ENCODE measurements at places on chromosomes 6 and 20.

DNA sequence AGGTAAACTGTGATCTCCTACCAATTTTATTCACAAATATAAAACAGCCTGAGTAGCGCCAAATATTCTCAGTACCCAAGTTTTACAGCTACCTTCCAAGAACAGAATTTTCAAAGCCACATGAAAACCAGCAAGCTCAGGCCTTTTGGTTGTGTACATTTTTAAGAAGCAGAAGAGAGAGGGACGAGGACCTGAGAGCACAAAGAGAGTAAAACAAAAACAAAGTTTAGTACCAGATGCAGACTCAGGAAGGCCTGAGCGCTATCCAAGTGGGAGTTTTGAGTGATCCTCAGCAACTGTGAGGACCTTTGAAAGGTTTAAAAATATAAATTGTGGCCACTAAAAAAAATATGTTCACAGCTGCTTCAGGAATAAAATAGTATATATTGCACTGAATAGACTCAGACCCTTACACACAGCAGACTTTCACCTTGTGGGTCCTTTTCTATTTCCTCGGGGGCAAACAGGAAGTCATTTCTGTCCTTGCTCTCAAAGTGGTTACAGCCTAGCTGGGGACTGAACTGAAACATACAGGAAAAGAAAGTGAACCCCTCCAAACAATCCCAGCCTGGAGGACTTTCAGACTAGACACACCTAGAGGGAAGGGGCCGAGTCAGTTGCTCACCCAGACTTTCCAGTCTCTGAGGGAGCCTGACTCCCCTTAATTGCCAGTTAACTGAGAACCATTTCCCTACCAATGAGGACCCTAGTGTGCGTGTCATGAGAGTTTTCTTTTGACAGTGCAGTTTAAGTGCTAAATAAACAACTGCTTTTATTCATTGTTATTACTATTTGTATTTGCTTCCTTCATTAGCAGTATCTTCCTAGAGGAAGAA, 48.5 kb upstream of the NT5E start:
- peak; percentile 56 for DNase-seq

DNA sequence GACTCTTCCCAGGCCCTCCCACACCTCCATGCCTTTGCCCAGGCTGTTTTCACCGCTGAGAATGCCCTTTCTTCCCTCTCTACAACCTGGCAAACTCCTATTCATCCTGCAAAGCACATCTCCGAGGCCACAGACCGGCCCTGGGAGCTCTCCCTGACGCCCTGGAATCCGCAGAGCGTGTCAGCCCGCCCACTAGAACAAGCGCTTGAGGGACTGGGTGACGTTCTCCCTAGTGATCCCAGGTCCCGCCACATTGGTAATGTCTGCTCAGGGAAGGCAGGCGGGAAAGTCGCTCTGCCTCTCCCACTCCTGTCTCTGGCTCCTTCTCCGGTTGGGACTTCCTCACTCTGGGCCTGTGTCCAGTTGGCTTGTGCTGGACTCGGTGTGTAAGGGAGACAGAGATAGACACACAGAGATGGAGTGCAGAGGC, 61.6 kb downstream of the SRC start:
- DNase-seq = peak; percentile 10

DNA sequence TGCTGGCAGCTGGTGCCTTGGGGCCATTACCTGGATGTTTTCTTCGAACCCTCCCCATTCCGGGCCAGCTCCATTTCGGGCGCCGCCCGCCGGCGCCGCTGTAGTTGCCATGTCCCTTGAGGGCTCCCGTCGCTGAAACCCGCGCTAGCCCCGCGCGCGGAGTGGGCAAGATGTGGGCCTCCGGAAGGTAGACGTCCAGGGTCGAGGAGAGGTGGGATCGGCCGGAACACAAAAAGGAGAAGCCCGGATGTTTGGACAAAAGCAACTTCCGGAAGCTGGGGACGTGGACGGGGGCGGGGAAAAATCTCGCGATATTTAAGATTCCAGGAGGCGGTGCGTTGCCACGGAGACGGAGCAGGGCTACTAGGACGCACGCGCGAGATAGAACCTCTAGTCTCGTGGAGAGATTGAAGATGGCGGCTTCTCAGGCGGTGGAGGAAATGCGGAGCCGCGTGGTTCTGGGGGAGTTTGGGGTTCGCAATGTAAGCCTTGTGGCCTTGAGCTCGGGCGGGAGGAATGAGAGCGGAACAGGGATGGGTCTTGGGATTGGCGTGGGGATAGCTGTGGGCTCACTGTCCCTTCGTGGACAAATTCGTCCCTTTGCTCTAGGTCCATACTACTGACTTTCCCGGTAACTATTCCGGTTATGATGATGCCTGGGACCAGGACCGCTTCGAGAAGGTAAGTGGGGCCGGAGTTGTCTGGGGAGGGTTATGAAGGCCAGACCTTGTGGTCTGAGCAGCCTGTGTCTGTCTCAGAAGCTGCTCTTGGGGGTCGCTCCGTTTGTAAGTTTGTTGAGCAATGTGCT, at the start of the genes POLR1C and YIPF3:
Gene POLR1C (plus strand): TSS at position 393 of the 808 bp plus-strand sequence. CDS start 21 bp downstream, at position 414.
Gene YIPF3 (minus strand): TSS at position 230 of the 808 bp plus-strand sequence. CDS start 119 bp downstream, at position 111.
- DNase-seq = peak; percentile 98

DNA sequence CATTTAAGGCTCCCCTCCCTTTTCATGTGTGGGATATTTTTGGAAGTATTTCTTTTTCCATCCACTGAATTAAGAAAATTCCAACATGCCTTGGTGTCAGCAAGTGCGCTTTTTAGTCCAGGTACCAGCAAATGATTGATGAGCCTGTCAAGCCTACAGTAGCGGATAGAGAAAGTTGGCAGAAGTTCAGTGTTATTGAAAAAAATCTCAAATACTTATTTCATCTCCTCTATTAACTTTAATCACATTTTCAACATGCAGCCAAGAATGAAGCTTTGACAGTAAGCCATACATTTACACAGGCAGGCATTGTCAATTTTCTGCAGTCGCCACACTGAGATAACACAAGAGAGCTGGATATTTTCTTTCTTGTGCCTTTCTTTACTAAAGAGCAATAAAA, 50.4 kb downstream of the BLOC1S5 start:
- no peak for DNase-seq

GRCh38 chr20:39358052-39358451, 395.9 kb downstream of the DHX35 start:
- DNase-seq = no peak

DNA sequence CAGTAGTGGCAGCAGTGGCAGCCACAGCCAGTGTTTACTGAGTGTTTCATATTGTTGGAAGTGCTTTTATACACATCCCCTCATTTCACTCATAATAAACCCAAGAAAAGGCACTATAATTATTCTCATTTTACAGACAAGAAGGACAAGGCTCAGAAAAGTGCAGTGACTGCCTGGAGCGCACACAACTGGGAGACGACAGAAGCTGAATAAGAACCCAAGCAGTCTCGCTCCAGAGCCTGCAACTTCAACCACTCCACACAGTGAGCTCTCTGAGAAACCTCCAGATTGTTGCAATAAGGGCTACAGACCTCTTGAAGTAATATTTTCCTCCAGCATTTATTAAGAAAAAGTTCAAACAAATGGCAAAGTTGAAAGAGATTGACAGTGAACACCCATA, 76.9 kb downstream of the PLCG1 start:
- no peak for DNase-seq

- no peak for DNase-seq
Observed at GRCh38 chr20:18055261-18055660, 2.5 kb downstream of the OVOL2 start.

DNA sequence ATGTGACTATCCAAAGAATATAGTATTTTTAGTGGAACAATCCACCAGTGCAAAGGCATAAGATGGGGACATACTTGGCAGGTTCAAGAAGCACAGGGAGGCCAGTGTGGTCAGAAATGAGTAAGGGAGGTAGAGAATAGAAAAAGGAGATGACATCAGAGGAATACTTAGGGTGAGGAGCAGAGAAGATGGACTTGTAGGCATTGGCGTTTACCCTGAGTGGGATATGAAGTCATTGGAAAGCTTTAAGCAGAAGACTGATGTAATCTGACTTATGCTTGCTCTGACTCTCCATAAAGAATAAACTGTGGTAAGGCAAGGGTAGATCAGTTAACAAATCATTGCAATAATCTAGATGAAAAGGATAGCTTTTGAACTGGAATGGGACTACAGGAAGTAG, 228.7 kb downstream of the GJA1 start:
- no peak for DNase-seq

DNA sequence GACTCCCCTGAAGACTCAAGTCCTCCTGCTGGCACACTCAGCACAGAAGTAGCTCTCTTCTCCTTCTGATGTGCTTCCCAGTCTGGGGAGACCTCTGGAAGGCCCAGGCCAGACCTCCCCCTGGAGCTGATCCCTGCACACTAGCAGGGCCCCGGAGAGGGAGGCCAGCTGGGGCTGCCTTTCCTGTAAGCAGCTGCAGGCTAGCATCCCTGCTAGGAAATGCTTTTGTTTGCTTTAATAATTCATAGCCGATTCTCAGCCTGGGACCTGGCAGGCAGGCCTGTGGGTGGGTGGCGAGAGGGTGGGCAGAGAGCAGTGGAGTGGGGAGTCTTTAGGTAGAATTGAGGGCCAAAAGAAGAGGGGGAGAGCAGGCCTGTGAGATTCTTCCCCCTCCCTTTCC, 5.2 kb downstream of the EBF4 start:
- DNase-seq = no peak

- no peak for DNase-seq
Observed at GRCh38 chr20:3121271-3121911, 36.9 kb upstream of the AVP start.

DNA sequence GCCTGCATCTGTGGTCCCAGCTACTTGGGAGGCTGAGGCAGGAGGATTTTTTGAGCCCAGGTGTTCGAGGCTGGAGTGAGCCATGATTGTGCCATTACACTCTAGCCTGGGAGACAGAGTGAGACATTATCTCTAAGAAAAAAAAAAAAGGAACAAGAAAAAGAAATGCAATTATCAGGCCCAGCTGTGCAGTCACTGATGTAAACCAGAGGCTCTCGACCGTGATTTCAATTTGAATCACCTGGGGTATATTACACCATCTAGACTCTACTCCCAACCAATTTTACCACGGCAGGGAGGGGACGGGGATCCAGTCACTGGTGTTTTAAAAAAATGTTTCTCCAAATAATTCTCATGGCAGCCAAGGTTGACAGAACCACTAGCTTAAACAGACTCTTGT, 48.8 kb upstream of the NKX2-2 start:
- no peak for DNase-seq

- peak; percentile 16 for DNase-seq
Observed at GRCh38 chr6:6681075-6681849, 92.7 kb downstream of the LY86 start.

DNA sequence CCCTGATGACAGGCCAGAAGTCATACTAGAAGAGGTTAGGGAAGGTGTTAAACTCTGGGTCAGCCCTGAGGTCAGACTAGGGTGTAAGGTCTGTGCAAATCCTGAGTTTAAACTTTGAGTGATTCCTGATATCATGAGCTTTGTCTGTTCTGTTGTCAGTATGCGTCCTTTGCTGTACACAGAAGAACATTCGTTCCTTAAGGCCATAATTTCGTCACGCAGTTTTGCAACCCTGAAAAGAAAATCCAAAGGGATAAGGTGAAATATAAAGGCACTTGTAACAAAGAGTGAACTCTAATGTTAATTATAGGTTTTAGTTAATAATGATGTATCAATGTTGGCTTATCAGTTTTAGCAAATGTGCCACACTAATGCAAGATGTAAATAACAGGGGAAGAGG, 2.3 kb downstream of the DST start:
- no peak for DNase-seq

DNA sequence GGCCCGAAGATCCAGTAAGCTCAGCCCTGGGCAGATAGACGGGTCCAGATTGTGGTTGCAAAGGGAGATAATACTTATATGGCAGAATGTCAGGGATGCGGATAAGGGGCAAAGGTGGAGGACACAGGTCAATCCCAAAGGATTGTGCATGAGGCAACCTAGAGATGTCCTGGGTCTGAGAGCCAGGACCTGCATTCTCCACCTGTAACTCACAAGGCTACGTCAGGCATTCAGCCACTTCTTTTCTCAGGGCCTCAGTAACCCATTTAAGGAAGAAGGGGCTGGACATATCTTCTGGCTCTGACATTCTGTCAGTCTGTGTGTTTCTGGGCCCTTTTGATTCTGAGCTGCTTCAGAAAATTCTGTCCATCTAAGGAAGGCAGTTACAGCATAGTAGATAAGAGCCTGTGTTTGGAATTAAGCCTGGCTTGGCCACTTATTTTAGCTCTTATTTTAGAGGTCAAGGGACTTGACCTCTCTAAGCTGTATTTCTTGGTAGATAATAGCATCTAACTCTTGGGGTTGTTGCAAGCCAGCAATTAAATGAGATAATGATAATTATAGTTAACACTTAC, 40.2 kb downstream of the CNBD2 start:
- DNase-seq = no peak

Measured in fibroblast of villous mesenchyme (primary cell).